GM04503 (cell line): ENCODE measurements at places on chromosomes 6 and 20.

GRCh38 chr6:127402890-127403617 is 56.1 kb downstream of the KIAA0408 start:
- no peak for DNase-seq

- DNase-seq: no peak
Observed at GRCh38 chr20:7217606-7218005, 450.1 kb downstream of the BMP2 start.

DNA sequence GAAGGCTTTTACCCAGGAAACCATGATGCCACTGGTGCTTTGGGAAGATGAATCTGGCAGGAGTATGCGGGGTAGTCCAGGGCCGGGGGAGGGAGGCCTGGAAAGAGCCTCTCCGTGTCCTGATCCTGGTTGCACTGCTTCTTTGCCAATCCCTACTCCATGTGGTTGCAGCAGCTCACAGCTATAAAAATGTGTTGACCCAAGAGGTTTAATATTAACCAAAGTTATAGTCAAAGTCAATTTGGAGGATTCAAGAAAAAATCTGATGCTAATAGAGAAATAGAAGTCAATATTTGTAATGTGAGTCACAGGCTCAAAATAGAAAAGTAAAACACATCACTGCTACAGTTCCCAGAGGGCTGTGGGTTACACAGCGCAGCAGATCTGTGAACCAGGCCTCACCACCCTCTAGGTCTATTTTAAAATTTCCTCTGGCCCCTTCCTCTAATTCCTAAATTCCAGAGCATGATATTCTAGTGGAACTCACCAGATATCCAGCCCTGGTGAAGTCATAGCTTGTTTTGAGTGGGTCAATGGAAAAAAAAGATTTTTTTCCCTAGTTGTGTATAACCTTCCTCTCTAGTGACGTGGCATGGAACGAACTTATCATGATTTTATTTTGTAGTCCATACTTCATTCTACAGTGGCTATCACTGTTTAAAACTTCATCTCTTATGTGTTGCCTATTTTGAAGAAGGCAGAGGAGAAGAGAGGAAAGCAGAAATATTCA is 63.2 kb upstream of the BMP2 start:
- peak; percentile 69 for DNase-seq

- no peak for DNase-seq
Observed at GRCh38 chr6:167757249-167757648, 69.5 kb upstream of the AFDN start.

GRCh38 chr6:2141644-2142290 is 103.6 kb downstream of the GMDS start:
- DNase-seq: no peak

DNA sequence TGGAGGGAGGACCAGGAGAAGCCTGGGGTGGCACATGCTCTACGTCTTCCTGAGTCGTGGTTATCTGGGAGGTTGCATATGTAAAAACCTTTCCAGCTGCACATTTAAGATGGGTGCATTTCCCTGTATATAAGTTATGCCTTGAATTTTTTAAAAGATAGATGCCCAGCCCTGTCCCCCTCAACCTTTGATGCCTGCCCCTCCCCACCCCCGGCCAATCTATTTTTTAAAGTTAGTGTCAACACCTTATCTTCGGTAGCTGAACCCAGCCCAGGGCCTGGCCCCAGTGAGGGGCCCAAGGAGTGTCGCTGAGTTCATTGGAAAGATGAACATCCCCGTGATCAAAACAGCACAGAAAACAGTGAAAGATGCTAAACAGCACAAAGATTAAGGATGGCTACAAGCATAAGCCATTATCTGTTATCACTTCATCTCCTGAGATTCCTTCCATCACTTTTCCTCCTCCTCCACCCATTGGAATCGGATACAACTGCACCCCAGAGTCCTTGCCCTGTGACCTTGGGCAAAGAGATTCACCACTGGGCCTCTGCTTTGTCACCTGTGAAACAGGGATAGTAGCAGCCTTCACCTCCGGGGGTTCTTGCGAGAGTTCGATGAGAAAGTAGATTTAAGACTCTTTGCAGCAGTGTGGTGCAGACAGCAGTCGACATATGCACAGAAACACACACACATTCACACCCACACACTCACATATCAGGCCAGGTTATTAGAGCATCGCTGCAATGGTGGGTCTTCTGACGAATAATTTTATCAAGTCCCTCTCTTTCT is 47.5 kb downstream of the SIRPA start:
- DNase-seq: no peak

DNA sequence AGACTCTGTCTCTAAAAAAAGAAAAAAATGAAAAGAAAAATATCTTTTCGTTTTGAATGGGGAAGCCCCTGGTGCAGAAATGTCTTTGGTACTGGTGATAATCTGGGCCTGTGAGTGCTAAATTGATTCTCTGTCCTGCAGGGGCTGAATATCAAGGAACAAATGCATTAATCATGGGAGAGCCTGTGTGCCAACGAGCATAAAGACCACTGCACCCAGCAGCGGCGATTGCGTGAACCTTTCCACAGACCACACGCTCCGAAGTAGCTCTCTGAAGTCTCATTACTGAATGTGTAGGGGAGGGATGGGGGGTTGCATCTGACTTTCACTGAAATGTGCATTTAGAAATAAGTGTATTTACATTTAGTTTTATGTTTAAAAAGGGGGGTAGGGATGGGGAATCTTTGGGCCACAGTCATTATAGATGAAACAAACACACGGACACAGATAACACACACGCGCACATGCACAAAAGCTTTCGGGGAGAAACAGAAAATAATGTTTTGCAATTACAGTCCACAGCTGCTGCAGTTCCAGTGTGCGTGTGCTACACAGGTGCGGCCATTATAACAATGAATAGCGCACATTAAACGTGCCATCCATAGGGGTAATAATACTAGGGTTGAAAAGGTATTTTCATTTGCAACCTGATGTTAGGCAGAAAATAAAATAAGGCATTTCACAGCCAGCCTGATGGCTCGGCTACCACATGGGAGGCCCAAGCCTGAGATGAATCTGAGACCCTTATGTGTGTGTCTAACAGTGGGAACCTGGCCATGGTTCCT is 154.0 kb downstream of the MBOAT1 start:
- no peak for DNase-seq

DNA sequence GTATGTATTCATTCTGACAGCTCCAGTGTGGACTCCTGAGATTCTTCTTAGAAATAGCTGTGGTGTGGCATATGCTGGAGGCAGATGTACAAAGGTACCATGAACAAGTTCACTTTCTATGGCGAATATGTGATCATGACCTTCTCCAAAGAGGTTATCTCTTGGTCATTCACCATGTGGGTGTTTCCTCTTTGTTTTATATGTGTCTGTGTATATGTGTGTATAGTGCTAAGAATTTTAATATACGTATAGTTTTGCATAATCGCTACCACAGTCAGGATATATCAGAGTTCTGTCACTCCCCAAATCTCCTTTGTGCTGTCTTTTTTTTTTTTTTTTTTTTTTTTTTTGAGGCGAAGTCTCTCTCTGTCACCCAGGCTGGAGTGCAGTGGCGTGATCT is 47.1 kb downstream of the PHACTR2 start:
- DNase-seq: no peak

- DNase-seq: no peak
Observed at GRCh38 chr6:39517756-39518155, 195.3 kb upstream of the KCNK16 start.

DNA sequence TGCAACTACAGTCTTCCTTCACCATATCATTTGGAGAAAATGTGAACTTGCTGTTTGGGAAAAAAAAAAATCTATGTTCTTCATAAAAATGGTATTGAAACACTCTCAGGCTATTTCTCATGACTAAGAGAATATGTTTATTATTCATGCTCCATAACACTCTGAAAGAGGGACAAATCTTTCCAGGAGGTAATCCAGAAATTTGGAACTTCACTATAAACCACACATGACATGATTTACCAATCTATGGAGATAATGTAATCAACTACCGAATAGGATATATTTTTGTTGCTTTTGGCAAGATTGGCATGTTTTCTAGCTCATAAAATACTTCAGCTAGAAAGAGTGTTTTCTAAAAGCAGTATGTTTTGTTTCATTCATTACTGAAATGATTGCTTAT is 56.3 kb downstream of the THEMIS start:
- DNase-seq: no peak

- DNase-seq: no peak
Observed at GRCh38 chr6:131197716-131198115, 62.4 kb downstream of the AKAP7 start.

- DNase-seq: no peak
Observed at GRCh38 chr6:25556516-25556915, 95.5 kb upstream of the SCGN start.

GRCh38 chr20:39899881-39900280 is 789.2 kb downstream of the MAFB start:
- DNase-seq: no peak

GRCh38 chr6:20893412-20893811 is 359.2 kb downstream of the CDKAL1 start:
- DNase-seq: no peak

DNA sequence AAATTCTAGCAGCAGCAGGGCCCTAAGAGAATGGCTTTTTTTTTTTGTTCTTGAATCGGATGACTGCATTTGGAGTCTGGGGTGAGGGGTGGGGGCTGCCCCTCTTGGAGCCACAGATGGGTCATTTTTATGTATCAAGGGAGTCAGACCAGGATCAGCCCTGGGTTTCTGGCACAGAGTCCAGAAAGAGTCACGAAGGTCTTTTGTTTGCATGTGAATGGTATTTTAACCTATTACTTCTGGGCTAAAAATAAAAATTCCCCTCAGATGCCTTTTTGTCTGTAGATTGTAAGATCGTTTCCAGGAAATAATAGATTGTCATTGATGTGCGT is 72.5 kb downstream of the PHACTR3 start:
- no peak for DNase-seq

GRCh38 chr6:108463784-108464183 is 96.9 kb upstream of the FOXO3 start:
- DNase-seq: no peak

DNA sequence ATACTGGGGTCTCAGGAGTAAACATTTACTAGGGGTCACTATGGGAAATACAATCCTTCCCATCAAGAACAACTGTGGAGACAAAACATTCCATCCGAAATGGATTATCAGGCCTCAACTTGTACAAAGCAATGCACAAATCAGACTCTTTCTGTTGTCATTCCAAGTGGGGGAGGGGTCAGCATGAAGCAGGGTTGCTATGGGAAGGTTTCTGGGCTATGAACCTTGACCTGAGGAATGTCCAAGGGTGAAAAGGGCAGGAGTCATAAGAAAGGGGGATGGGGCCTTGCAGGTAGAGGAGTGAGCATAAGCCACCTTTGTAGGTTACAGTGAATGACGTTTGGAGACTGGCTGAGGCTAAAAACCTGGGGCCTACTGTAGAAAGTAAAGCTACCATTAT is 3.1 kb downstream of the METTL24 start:
- no peak for DNase-seq

DNA sequence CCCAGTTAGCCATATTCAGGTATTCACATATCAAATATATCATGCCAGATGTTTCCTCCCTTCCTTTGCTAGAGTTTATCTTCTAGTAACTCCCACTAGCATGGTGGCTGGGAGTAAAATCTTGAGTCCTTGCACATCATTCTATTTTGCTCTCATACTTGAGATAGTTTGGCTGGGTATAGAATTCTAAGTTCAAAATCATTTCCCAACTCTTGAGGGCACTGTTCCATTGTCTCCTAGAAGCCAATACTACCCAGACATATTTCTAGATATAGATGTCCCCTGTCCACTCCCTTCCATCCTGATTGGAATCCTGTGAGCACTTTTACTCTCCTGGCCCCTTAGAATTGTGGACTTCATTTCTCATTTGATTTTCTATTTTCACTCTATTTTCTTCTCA is 104.7 kb downstream of the ZFP64 start:
- no peak for DNase-seq

- no peak for DNase-seq
Observed at GRCh38 chr20:33862709-33863403, 51.7 kb downstream of the CHMP4B start.

DNA sequence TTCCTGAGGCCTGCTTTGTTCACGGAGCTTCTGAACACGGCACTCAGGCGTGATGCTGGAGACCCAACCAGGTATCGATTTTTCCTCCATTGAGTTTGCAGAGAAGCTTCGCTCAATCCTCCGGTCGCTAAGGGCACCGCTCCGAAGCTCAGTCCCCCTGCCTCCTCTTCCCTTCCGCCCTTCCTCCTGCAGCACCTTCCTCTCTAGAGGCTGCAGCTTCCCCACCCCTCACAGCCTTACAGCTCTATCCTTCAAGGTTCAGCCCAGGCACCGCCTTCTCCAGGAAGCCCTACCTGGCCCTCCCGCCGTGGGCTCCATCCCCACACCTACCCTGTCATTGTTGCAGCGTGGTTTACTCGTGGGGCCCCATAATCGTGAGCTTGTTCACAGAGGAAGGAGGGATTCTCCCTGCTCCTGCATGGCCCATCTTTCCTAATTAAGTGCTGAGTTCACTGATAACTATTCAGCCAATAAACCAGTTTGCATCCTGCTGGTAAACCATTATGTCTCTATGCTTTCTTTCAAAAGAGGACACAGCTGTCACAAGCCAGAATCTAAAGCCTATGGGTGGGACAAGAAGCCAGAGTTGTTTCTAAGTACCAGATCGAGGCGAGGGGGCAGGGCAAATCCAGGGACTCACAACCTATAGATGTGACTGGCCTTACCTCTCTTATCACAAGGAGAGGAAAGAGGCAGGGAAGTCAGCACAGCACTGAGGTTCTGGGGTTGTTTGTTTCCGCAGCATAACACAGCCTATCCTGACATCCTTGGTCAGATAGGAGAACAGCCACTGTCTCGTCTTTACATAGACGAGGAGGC is 152.0 kb downstream of the GRM4 start:
- no peak for DNase-seq

- no peak for DNase-seq
Observed at GRCh38 chr6:18088419-18089296, 33.8 kb downstream of the NHLRC1 start.

DNA sequence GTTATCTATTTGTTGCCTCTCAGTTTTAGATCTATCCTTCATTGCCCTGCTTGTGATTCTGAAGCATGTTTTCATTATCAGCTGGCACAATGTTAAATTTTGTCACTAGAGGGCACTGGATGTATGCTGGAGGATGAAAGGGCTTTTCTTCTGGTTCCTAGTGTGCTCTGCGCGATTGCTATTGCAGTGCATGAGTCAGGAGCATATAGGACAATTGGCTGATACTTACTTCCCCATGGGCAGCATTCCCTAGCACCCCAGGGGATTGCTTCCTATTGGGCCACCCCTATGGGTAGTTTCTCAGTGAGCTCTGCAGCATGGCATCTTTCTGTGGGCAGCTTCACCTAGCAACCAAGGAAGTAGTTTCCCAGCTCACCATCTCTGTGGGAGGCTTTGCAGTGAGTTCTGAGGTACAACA is 280.3 kb upstream of the SYNCRIP start:
- peak; percentile 21 for DNase-seq

DNA sequence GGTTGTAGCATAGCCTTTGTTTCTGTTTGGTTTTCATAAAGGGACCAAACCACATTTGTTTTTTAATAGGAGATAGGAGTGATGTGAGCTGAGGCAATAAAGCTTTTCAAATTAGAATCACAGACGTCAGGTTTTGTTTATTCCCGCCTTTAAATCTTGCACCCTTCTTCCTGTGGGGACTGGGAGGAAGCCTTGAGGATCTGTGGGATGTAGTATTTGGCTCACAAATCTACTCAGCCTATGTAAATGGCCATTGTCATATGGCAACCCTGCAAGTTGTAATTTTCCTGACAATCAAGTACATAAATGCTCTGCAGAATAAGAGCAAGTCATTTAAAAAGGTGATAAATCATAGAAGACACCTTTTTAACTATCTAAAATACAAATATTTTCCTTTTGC is 110.4 kb downstream of the ADGRG6 start:
- no peak for DNase-seq
